Stimulated activated CD8-positive, alpha-beta memory T cell treated with anti-CD3 and anti-CD28 coated beads, Interleukin-15, amount 100 ng/mL, for 48 hours (primary cell): ENCODE measurements at places on chromosomes 11 and 22.

DNA sequence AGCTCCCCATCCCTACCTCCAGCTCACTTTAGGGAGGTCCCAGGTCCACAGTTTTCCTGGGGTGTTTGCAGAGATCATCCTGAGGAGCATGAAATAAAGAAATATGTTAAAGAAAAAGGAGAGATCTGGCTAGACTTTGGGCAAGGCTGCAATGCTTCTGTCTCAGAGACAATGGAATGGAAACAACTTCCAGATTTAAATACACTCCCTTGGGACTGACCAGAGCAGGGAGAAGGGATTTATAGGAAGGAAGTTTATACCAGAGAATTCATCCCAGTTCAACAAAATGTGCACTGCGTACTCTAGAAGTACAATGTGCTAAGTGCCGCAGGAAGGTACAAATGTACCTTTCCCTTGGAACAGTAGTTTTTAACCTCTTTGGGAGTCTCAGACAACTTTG, 40.4 kb downstream of the ETS1 start:
- no peak for DNase-seq

DNA sequence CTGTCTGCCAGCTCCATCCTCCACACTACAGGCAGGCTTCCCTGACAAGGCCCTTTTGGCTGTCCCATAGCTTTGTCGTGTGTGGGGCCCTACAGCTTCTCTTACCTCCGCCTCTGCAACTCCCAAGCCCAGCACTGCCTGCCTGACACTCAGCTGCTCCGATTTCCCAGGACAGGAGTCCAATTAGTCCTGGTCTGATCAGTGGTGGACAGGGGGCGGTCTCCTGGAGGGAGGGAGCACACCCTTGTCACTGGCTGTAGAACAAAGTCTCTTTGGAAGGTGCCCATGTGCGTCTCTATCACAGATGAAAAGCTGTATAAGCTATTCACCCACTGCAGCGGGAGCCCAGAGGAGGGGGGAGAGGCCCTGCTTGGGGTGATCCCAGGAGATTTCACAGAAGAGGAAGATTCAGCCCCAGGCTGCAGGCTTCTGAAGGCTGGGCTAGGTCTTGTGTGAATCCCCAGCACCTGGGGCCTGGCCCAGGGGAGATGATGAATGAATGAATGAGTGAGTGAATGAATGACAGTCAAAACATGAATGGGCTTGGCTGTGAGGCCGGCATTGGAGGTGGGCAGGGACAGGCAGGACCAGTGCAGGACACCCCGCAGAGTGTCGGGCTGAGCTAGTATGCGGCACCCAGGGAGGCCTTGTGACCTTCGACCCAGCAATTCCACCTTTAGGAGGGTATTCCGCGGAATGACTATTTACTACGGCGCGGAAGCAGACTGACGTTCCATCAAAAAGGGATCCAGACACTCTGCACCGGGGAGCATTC, 142.4 kb downstream of the CACNA1I start:
- no peak for DNase-seq

- DNase-seq = no peak
Observed at GRCh38 chr22:50641696-50642607, 14.0 kb upstream of the ARSA start.

DNA sequence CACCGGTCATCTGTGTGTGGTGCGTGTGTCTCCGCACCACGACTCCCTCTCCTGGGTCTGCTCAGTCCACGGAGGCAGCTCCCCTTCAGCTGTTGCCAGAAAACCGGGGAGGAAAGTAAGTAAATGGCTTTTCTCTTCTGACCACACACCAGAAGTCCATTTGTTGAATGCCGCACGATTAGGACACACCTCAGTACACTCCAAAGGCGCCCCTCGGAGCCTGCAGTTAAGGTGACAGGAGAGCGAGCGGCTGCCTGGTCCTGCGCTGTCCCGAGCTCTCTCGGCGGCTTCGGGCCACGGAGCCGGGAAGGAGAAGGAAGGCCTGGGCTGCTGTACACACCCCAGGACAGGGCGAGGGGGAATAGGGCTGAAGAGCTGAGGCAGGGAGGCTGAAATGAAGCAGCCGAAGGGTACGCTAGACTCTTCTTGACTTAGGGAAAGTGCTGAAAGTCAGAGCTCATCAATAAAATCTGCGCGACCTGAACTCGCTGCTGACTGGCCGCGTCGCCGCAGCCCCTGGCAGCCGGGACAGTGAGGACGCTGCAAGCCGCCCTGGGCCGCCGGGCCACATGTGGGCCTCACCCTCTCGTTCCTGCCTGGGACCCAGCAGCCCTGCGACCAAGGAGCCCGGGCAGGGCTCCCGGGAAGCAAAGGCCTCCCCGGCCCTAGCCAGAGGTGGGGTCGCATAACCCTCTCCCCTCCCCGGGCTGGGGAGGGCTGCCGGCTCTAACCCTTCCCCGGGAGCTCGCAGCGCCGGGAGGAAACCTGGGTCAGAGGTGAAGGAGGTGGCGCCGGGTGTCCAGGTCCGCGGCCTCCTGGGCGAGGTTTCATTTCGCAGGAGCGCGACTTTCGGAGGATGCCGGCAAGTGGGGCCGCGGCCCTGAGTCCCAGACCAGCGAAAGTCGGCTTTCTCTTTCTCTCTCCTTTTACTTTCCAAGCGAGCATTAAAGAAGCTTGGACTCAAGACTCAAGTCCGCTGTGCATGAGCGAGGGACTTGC, 1.6 kb upstream of the PAX6 start:
- DNase-seq = no peak
